ENCODE measurements at places on chromosomes 11 and 22.
A peak's percentile ranks its signal among the peaks of the same experiment; 100 is the strongest.

DNA sequence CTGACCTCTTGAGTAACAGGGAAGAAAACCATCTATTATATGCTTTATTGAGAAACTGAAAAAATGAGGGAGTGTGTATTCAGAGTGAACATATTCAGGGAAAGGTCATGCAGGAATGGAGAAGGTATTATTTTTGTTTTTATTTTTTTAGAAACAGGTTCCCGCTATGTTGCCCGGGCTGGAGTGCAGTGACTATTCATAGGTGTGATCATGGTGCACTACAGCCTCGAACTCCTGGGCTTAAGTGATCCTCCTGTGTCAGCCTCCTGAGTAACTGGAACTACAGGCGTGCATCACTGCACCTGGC is 8.7 kb upstream of the RCE1 start:
- no peak for DNase-seq

DNA sequence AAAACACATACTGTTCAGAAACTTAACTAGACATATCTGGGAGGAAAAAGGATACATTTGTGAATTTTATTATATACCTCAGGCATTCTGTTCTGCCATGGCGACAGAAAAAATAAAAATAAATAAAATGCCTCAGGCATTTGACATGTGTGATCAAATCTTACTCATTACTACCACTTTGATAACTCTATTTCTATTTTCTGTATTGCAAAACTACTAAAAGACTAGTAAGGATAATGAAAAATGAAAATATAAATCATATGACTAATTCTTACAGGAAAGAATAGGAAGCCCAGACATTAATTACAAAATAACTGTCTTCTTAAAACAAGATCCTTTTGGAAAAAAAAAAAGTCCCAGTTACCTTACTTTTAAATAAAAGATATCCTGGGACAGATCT is 5.3 kb downstream of the PICALM start:
- no peak for DNase-seq

GRCh38 chr11:10293423-10294289 is at the start of gene SBF2:
SBF2 (minus strand) TSS chr11:10294219; CDS start chr11:10294069, 150 bp downstream.
- DNase-seq = peak; percentile 92

- DNase-seq = no peak
Observed at GRCh38 chr11:25928076-25928475, 403.9 kb upstream of the ANO3 start.

GRCh38 chr22:27175974-27176373 is 518.6 kb downstream of the MIAT start:
- no peak for DNase-seq

DNA sequence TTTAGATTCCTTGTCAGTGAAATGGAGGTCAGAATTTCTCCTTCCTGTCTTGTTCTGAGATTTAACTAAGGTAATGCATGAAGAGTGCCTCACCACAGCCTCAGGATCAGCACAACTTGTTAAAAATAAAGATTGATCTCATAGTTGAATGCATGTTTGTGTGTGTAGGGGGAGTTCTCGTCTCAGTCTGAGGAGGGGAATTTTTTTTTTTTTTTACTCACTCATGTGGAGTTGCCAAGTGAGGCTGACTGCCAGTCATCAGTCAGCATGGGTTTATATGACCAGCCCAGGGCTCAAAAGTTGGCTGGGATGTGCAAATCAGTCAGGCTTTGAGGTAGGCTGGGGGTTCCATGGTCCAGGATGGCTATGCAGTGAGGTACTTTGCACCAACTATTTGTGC is 113.2 kb downstream of the FANCF start:
- DNase-seq = peak; percentile 36

GRCh38 chr11:64453466-64453865 is 94.5 kb downstream of the RPS6KA4 start:
- DNase-seq = no peak

- DNase-seq = no peak
Observed at GRCh38 chr11:132670921-132671675, 861.2 kb downstream of the OPCML start.

GRCh38 chr11:70138403-70138802 is 60.3 kb downstream of the ANO1 start:
- no peak for DNase-seq

DNA sequence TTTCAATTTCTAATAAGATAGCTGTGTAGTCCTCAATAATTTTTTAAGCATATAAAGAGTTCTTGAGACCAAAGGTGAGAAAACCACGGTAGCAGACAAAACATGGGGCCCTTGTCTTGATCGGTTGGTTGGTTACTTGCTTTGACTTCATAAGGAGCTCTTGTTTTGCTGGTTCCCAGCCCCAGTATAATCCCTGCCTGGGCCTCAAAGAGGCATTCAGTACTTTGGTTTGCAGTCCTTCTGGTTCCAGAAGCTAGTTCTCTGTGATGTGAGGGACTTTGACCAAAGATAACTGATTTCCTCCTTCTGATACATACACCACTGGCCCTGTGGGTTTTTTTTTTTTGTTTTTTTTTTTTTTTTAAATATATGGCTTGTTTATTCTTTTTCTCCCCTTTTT is 17.1 kb downstream of the MARK2 start:
- DNase-seq = no peak

- no peak for DNase-seq
Observed at GRCh38 chr11:134242376-134242775, 10.8 kb downstream of the THYN1 start.

DNA sequence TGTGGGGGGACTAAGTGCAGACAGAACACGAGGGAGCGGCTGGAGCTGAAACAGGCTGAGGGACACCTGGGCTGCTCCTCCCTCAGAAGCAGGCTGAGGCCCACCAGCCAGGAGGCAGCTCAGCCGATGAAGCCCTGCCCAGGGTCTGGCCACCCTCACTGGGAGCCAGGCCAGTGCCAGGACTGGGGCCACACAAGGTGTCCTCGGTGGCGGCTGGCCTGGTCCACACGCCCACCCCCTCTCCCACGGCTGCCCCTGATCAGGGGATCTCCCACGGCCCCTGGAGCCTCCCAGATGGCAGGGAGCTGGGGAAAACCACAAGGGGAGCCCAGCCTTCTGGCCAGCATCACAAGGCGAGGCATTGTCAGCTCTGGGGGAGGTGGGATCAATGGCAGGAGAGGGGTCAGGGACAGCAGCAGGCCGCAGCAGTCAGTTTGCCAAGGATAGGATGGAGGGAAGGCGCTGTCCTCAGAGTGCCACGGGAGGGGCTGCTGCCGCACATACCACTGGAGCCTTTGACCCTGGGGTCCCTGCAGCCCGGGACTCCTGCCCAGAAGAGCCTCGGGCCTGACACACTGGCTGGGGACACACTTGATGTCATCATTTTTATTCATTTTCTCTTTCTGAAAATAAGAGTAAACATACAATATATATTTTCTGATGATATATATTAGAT is 11.7 kb upstream of the RASL10A start:
- DNase-seq = no peak

GRCh38 chr11:3215346-3216026 is 3.1 kb downstream of the MRGPRG start:
- peak; percentile 17 for DNase-seq

GRCh38 chr11:90284171-90284570 is 61.3 kb upstream of the CHORDC1 start:
- no peak for DNase-seq

GRCh38 chr22:17368554-17369438 is 464 bp upstream of the CECR2 start:
- DNase-seq = peak; percentile 77

- no peak for DNase-seq
Observed at GRCh38 chr11:61482513-61482912, 26.0 kb upstream of the LRRC10B start.

DNA sequence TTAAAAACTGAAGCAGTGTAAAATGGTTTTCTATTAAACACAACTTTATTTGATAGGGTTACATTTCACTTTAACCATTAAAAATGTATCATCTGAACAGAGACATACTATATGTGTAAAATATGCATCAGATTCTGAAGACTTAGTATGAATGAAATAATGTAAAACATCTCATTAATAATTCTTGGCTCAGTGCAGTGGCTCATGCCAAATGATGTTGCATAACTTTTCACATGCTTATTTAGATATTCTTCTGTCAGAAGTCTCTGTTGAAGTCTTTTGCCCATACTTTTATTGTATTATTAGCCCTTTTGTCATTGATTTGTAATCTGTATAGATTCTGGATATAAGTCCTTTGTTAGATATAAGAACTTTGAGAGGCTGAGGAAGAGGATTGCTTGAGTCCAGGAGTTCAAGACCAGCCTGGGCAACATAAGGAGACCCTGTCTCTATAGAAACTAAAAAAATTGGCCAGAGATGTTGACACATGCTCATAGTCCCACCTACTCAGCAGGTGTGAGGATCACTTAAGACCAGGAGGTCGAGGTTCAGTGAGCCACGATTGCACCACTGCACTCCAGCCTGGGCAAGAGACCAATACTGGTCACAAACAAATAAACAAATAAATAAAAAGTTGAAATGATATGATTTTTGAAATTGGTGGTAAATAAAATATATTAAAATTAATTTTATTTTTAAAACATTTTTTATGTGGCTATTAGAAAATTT is 73.8 kb upstream of the PARVA start:
- no peak for DNase-seq

DNA sequence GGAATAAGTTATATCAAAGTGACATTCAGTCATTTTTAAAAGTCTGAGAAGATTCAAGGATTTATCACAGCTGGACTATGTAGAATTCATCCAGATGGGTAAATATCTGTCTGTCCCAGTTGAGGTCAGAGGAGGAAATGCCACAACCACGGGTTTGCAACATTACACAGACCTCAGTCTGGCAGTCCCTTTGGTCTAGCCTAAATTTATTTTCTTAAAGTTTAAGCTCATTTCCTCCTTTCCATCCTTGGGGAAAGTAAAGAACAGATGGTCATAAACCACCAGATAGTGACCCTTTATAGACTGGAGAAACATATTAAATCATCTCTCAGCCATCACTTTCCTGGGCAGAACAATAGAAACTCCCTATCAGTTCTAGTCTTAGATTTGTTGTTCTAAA is 238.4 kb upstream of the DDI1 start:
- DNase-seq = no peak

DNA sequence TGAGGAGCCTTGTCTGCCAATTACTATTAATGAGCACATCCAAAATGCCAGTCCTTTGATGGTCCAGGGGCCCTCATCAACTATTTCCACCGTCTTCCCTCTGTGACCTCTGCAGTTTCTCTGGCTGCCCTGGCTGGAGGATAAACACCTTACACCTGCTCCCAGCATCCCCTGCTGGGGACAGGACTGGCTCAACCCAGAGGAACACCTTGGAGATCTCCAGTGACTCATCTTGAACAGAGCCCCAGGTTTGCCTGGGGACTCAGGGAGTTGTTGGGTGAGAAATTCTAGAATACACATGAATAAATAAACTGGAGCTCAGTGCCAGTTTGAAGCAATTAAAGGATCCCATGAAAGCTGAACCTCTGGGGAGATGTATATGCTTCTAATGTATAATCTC is 24.0 kb upstream of the ELF5 start:
- DNase-seq = no peak

- no peak for DNase-seq
Observed at GRCh38 chr11:115682101-115682500, 177.9 kb upstream of the CADM1 start.

- DNase-seq = no peak
Observed at GRCh38 chr11:103906291-103906867, 130.1 kb upstream of the DDI1 start.

DNA sequence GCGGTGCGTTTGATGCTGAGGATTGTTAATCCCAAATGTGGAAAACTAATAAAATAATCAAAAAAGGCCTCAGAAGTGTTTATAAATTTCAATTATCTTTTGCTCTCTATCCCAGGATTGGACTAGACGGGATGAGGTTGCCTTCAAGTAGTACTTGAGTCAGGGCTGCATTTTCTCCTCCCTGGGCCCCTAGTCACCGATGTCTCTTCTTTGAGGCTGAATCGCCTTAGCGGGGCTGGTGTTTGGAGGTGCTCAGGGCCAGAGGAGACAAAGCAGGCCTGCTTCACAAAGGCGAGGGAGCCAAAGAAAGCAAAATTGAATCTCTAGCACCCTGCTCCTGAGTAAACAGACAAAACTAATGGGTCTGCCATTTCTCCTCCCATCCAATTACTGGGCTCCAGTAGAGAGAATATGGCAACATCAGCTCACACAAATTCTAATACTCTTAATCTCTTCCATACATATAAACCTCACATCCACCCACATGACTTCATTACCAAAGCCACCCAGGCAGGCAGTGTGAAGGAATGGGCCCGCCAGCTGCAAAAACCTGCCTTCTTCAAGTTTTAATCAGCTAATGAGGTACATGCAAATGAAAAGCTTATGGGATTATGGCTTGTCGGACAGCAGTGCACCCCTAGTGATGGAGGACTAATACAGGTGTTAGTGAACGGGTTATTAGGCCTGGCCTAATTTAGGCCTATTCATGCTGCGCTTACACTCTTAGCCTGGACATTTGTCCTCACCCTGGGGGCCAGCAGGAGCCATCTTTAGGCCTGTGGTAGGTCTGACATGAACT is 52.7 kb upstream of the HTATIP2 start:
- DNase-seq = no peak

- DNase-seq = no peak
Observed at GRCh38 chr11:73259406-73260126, 12.6 kb upstream of the P2RY6 start.

DNA sequence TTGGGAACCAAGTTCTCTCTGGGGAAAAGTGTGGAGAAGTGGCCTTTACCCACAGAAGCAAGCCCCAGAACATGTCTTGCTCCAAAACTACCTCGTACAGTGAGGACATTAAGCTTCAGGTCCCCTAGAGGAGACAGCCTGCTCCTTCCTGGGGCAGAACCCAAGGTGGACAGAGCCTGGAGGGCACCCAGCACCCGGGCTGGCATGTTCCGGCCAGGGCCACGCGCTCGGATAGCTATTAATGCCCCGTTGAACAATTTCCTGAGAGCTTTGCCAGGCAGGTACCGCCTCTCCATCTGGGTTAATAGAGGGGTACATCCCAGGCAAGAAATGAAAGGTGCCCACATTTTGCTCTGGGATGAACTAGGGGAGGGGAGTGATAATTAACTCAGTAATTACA is 169.0 kb upstream of the GRK3 start:
- no peak for DNase-seq

- DNase-seq = no peak
Observed at GRCh38 chr22:19115628-19116027, 6.6 kb downstream of the DGCR2 start.

- DNase-seq = no peak
Observed at GRCh38 chr11:342328-342727, 21.7 kb upstream of the IFITM3 start.

GRCh38 chr11:111836721-111837120 is 34.7 kb downstream of the ALG9 start:
- no peak for DNase-seq

- DNase-seq = no peak
Observed at GRCh38 chr11:68031144-68031464, 623 bp downstream of the NDUFS8 start.

GRCh38 chr22:36934418-36935312 is 21.2 kb downstream of the CSF2RB start:
- no peak for DNase-seq

GRCh38 chr11:69131644-69132300 is 24.0 kb upstream of the SMIM38 start:
- DNase-seq = peak; percentile 74
